ENCODE measurements at places on chromosomes 1 and 21.
A peak's percentile ranks its signal among the peaks of the same experiment; 100 is the strongest.

DNA sequence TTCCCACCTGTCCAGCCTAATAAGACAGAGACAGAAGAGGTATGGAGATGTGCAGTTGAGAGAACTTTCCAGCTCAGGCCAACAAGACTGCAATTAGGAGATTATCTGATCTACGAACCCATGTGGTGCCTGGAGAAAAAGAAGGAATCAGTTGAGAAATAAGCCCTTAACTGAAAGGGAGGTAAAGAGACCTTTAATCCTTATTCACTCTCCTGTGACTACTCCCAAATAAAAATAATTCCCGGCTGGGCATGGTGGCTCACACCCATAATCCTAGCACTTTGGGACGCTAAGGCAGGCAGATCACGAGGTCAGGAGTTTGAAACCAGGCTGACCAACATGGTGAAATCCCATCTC, 31.9 kb upstream of the SARS1 start:
- DNase-seq: no peak

DNA sequence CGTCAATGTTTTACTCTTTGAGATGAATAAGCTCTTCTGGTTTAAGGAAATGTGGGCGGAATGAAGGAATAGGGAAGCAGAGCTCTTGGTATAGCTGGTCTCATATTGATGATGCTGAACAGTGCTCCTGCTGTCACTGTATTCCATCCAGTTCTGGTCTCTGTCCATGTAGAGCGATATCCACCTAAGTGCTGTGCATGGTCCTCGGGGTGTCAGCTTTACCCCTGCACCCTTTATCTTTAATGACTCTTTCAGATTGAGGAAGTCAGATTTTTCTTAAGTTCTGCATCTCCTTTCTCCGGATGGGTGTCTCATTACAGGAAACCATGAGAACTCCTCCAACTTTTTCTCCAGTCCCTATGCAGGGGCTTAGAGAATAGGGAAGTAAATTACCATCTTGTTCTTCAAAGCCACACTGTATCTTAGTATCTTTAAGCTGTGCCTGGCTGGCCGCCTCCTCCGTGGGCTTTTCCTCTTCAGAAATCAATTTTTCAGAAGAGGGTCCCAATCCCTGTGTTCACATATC, 52.9 kb downstream of the PDE4B start:
- no peak for DNase-seq

DNA sequence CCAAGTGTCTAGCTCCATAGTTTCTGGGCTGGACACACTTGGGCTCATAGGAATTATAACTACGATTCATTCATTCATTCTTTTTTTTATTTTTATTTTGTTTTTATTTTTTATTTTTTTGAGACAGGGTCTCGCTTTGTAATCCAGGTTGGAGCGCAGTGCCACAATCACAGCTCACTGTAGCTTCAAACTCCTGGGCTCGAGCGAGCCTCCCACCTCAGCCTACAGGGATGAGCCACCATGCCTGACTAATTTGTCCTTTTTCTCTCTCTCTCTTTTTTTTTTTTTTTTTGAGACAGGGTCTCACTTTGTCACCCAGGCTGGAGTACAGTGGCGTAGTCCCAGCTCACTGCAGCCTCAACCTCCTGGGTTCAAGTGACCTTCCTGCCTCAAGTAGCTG, 42.3 kb downstream of the KCNAB2 start:
- no peak for DNase-seq

- no peak for DNase-seq
Measured at GRCh38 chr1:204076891-204077290, 4.0 kb downstream of the SOX13 start.

DNA sequence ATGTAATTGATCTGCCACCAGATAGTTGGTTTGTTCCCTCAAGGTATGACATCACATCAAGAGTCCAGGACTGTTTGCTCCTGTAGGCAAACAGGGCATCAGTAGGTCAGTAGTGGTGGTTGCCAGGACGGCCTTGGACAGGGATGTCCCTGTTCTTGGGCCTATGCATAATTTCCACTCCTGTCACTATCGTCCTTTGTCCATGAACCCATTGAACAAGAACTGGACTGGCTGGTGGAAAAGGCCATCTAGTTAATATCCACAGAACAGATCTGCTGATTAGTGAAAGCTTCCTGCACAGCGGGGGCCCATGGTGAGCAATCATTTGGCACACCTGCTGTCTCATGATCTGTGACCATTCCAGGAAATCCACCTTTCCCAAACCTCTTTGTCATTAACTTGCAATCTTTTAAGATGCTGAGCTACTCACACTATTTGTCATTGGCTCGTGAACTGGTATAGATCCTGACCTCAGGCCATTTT, 12.4 kb upstream of the BSDC1 start:
- peak; percentile 83 for DNase-seq

Measured in LNCaP clone FGC (cell line).